Glutamatergic neuron (in vitro differentiated cells): ENCODE measurements at places on chromosomes 2 and 18.

- H3K4me1 ChIP-seq: peaks cover 10% of the 10 kb centered on the region
- no peaks in the 10 kb centered on the region for H3K27me3 ChIP-seq
- H3K36me3 ChIP-seq: no peaks in the 10 kb centered on the region
- no peak for DNase-seq
Observed at GRCh38 chr2:129734343-129735034, 245.0 kb upstream of the RAB6C start.

GRCh38 chr18:43161528-43161927, 46.0 kb upstream of the RIT2 start:
- H3K36me3 ChIP-seq: peaks cover 8% of the 10 kb centered on the region
- DNase-seq: no peak
- H3K4me3 ChIP-seq: no peak overlapping the region
- peaks cover 4% of the 10 kb centered on the region for H3K4me1 ChIP-seq
- peaks cover 1% of the 10 kb centered on the region for H3K27me3 ChIP-seq
- no peak overlapping the region for H3K27ac ChIP-seq

DNA sequence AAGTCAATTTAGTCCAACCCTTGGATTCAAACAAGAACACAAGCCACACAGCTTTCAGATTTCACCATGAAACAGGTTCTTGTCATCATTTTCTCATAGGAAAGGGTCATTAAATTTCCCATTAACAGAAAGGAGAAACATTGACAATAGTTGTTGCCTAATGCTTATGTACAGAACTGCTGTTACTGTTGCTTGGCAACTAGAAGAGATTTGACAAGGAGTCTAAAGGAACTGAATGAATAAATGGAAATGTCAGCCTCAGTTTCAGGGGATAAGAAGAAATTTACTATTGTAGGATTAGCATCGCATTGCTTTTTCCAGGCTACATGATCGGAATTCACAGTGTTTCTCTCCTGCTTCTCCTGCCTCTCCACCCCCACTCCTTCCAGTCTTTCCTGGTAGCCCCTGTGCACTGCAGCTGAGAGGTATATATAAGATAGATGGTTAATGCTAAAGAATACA, 90.3 kb downstream of the SPATS2L start:
- H3K4me1 ChIP-seq: peaks cover 8% of the 10 kb centered on the region
- DNase-seq: no peak
- no peaks in the 10 kb centered on the region for H3K27me3 ChIP-seq
- no peak overlapping the region for H3K27ac ChIP-seq
- H3K36me3 ChIP-seq: peaks cover 5% of the 10 kb centered on the region

DNA sequence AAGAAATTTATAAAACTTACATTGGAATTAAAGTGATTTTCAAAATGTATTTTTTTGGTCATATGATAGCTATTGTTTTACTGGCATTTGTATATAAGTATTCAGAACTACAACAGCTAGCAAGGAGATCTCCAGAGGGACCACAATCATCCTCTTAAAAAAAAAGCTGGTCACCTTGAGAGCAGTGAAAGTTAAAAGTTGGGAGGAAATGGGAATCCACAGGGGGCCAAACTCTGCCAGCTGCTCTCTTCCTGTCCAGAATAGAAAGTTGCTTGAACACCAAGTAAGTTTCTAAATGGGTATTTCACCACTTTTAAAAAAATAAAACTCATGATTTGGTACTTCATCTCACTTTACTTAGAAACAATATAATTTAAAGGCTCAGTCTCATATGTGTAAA, 1025.1 kb downstream of the LRP1B start:
- no peaks in the 10 kb centered on the region for H3K4me1 ChIP-seq
- no peaks in the 10 kb centered on the region for H3K36me3 ChIP-seq
- no peak overlapping the region for H3K4me3 ChIP-seq
- H3K27me3 ChIP-seq: peaks cover 1% of the 10 kb centered on the region
- DNase-seq: no peak

- no peak overlapping the region for H3K27ac ChIP-seq
- no peak overlapping the region for H3K4me3 ChIP-seq
- H3K27me3 ChIP-seq: no peaks in the 10 kb centered on the region
- no peaks in the 10 kb centered on the region for H3K36me3 ChIP-seq
- no peak for DNase-seq
- H3K4me1 ChIP-seq: no peaks in the 10 kb centered on the region
Observed at GRCh38 chr18:49546719-49547273, 15.1 kb upstream of the LIPG start.

DNA sequence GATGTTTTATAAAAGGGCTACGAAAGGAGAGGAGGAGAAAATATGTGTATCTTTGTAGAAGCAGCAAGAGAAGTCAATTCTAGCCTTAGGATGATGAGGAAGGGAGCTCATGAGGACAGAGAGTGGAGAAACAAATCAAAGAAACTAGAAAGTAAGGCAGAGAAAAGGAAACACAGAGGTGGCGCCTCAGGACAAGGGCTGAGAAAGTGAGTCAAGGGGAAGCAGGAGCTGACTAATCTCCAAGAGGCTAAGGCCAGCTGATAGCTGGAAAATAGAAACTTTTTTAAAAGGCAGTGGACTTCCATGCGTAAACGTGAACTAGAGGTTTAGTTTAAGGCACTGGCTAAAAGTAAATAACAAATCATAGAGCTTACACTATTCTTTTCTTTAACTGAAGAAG, 173.3 kb downstream of the ANKRD44 start:
- H3K36me3 ChIP-seq: no peaks in the 10 kb centered on the region
- H3K4me1 ChIP-seq: peaks cover 1% of the 10 kb centered on the region
- DNase-seq: no peak
- H3K27ac ChIP-seq: no peak overlapping the region
- no peak overlapping the region for H3K4me3 ChIP-seq
